ENCODE measurements at places on chromosomes 2 and 18.

GRCh38 chr2:19916385-19916950 is 14.7 kb upstream of the TTC32 start:
- no peak for DNase-seq

- DNase-seq: no peak
Measured at GRCh38 chr2:105782123-105782522, 37.4 kb downstream of the NCK2 start.

DNA sequence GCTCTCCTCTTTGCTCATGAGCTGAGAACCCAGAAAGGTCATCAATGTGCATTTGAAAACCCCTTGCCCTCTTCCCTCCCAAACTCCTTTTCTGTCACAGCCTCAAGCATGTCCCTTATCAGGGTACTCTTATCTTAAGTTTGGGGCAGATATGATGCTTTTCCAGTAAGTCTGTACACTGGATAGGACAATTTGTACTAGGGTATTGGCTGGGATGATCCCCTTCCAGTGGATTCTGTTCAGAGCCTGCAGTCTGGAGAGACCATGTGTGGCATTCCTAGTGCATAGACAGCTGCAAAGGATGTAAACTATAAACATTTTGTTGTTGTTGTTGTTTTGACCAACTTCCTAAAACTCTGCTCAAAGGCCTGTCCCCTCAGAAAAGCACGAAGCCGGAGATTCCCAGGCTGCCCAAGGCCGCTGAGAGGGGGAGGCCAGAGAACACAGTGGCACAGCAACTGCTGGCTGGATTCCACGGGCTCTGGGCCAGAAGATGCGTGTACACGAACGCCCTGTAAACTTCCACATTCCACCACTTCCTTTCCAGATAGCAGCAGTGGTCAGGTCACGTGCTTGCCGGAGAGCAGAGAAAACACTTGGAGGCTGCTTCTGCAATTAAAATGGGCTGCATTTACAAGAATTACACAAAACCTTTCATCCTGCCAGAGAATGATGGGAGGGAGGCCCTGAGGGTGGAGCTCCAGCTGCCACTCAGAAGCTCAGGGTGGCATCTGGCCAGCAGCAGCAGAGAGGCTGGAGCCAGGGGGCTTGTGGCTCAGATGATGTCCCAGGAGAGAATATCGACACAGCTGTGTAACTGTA is 42.1 kb downstream of the BMP10 start:
- DNase-seq: peak; percentile 44

- no peak for DNase-seq
Measured at GRCh38 chr2:83827618-83828017, 631.5 kb downstream of the SUCLG1 start.

GRCh38 chr2:181058378-181059269 is 78.2 kb downstream of the UBE2E3 start:
- peak; percentile 14 for DNase-seq

DNA sequence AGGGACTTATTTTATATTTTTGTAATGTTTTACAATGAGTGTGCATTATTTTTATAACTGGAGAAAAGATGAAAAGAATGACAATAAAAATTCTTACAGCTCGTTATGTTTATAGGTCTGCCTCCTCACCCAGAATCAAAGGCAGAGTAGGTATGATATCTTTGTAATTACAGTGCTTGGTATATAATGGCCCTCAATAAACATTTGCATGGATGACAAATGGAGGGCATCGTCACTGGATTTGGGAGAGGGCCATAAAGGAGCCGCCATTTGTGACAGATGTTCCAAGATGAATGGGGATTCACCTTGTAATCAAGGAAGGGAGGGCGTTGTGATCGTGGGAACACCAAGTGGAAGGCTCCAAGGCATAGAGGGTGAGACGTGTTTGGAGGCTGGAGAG is 22.6 kb upstream of the GIGYF2 start:
- DNase-seq: no peak

GRCh38 chr2:20050104-20050645 is 1.3 kb downstream of the LAPTM4A start:
- peak; percentile 36 for DNase-seq

DNA sequence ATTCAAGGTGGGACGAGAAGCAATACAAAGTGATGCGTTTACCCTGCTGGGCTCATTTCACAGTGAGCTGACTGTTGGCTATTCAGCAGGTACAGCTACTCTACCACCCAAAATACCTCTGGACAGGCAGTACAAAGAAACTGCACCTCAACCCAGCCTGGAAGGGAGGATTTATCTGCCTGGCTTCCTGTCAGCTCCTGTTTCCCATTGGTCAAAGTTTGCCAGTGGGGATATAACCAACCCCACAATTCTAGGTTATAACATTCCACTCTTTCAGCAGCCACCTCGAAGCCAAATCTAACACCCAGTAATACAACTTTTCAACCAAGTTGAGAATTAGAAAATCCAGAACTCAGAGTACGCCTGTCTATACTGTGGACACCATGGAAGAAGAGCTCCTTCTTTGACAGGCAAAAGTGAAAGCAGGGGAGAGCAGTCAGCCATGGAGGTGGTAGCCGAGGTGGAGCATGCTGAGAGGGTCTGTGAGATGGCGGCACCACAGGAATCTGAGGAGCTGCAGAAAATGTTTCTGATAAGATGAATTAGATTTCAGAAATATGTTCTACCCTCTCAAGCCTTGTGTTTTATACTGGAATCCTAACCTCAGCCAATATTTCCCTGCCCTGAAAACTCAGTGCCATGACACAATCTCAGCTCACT is 10.8 kb downstream of the DUSP19 start:
- no peak for DNase-seq

GRCh38 chr2:1318366-1319009 is 94.8 kb upstream of the TPO start:
- no peak for DNase-seq

DNA sequence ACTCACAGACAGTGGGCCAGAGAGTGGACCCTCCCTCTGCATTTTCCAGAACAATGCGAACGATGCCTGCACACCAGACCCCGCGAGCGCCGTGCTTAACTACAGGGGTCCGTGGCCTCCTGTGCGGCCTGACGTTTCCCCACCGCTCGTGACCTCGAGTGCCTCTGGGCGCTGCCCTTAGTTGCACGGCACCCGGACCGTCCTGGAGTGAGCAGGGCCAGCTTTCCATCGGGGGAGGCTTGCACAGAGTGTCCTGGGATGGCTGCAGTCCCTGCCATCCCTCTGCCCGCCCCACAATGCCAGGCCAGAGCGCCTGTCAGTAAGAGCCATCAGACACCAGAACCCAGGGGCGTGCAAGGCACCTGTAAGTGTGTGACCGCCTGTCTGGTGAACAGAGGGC is 217.0 kb downstream of the TWIST2 start:
- no peak for DNase-seq

DNA sequence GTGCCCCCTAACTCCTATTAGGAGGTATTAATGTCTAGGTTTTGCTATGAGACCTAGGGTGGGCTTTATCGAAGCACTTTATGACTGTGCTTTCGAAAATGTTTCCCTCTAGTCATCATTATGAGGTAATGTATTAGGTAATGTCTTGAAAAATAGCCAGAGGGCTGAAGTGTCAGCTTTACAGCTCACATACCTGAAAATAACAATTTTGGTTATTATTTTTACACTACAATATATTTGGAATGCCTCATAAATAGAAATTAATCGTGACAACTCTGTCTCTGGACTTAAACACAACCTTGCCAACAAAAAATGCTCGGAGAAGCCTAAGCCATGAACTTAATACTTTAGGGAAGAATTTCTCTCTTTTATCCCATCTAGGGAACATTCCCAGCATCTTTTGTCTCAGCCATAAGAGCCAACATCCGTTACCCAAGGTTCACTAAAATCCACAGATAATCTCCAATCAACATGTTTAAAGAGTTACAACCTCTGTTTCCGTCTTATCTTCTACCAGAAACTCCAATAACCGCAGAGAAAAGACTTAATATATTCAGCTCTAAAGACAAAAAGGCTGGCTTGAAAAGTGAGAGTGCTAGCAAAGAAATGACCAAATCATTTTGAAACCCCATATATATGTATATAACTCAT is 130.9 kb upstream of the RND3 start:
- no peak for DNase-seq

- no peak for DNase-seq
Measured at GRCh38 chr2:166070231-166070630, 57.6 kb downstream of the SCN1A start.

GRCh38 chr18:68916734-68917133 is 118.9 kb downstream of the CCDC102B start:
- no peak for DNase-seq
